ENCODE measurements at places on chromosomes 16 and 17. TPM values are rescaled to one million over a fixed set of nuclear protein-coding genes. Genes with fewer than 3 reads are reported as not detected.

The OTOP3 gene
- total RNA-seq, result not detected

DNA sequence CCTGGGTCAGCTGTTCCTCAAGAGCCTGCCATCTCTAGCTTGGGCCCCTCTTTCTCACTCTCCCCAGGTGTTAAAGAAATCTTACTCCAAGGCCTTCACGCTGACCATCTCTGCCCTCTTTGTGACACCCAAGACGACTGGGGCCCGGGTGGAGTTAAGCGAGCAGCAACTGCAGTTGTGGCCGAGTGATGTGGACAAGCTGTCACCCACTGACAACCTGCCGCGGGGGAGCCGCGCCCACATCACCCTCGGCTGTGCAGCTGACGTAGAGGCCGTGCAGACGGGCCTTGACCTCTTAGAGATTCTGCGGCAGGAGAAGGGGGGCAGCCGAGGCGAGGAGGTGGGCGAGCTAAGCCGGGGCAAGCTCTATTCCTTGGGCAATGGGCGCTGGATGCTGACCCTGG is 6.8 kb downstream of the CNP start:
- DNase-seq, result no peak

DNA sequence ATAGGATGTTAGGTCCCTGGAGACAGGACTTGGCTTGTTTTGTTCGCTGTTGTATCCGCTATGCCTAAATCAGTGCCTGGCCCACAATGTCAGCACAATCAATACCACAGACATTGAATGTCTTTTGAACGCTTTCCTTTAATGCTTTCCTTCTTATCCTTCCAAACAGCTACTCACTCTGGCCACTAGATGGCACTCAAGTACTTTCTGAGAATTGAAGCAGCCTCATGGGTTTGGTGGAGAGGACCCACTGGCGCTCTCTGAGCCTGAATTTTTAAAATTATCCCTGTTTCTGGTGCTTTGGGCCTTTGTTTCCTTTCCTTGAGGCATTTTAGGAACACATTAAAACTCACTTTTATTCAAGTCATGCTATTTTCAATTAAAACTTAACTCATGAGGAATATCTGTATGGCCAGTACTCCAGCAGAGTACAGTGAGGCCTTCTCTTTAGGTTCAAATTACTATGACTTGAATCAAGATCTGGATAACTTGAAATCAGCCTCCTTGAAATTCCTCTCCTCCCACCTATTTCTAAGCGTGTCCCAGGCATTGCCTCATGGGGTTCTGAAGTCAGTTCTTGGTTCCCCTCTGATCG is 3.2 kb upstream of the NLRP1 start:
- DNase-seq, result peak; percentile 52

DNA sequence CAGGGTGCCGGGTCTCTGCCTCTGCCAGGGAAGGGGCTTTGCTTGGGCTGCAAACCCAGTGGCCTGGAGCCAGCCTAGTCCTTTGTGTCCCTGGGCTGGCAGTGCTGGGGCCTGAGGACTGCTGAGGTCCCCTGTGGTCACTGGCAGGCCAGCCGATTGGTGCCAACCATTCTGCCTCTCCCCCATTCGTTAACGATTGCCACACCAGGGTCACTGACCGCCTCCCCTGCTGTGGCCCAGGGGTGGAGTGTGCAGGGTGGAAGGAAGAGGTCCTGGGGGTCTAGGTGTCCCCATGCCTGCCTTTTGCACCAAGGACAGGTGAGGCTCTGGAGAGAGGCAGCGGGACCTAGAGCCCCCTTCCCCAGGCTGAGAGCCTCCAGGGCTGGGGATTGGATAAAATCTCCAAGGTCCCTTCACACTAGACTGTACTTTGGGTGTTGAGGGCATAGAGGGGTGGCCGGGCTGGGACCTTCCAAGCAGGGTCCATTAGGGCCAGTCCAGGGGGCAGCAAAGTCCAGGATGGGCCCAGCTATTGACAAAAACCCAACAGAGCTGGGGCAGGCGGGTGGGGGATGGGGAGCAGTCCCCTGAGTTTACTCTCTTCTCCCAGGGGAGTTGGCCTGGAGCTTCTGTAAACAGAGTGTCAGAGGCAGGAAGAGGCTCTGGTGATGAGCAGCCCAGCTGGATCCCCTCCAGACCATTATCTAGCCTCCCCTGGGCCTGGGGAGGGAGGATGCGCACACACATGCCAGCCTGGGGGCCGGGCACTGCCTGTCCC is 1.1 kb downstream of the VASN start:
- DNase-seq, result no peak

- no peak for DNase-seq
Measured at GRCh38 chr17:9035249-9035648, 13.9 kb downstream of the NTN1 start.

- DNase-seq, result no peak
Measured at GRCh38 chr16:11721781-11722467, 20.7 kb downstream of the TXNDC11 start.

DNA sequence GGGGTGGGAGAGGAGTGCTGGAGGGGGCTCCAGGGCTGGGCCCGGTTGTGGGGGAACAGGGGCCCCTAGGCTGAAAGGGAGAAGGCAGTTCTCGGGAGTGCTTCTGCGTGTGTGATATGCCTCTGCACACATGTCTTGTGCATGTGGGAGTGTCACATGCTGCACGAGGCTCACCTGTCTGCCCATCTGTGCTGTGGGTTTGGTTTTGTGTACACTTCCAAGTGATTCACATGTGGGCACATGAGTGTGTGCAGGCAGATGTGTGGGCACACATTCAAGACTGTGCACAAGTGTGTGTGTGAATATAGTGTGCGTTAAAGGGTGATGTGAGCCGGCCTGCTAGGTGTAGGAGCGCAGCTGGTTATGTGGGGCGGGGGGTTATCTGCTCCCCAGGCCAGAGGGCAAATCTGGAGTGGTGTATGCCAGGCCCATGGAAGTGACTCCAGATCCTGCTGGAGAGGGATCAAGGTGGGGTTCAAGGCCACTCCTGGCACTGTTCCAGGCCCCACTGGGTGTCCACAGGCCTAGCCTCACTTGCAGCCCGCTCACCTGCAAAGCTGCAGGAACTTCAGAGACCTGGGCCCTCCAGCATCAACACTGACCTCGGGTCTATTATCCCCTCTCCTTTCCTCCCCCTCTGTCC is 3.8 kb upstream of the BAHCC1 start:
- DNase-seq, result no peak

The CDH15 gene
- not detected for total RNA-seq
